ENCODE measurements at places on chromosomes 11 and 22.

DNA sequence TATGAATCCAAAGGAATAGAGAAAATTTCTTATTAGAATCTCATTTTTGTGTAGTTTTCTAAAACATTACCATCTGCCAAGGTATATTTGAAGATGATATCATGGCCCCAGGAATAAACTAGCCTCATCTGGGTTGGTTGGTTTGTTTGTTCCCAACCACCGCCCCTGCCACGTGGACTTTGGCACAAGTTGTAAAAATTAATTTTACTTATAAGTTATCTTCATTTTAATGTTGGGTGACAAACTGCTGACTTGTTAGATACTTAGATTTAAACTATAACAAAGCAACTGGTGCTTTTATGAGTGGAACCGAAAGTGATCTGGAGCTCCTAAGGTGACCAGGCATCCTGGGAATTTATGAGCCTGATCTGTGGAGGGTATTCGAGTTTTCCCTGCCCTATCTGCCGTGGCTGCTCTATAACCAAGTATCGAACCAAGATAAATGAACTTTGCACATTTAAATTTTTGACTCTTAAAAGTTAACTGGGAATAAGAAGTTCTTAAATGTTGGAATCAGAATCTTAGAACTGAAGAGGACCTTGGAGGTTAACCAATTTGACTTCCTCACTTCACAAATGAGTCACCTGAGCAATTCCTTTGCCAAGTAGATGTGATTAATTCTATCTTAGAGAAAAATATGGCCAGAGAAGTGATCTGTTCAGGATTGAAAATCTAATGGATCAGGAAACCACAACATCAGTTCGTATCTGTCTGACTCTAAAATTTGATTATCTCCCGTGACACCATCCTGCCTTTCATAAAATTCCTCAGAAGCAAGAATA lies 129.1 kb upstream of the ARHGAP42 start:
- no peak for DNase-seq

DNA sequence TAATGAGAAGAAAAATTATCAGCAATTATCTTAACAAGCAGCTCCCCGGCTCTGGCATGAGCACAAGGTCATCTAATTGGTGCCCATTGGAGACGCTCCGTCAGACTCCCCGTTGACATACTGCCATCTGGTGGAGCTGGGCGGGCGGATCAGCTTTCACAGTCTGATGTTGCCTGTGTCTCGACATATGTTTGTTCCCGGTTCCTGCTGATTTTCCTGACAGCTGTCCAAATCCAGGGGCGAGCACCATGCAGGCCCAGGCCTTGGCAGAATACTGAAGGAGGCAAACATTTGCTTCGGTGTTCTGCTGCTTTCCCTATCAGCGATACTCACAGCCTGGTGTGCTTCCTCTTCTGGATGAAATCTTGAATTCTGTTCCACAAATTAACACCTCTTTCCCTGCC lies 43.8 kb upstream of the BARX2 start:
- DNase-seq, result peak; percentile 26

GRCh38 chr11:12076840-12077534 lies 33.4 kb upstream of the MICAL2 start:
- DNase-seq, result no peak

DNA sequence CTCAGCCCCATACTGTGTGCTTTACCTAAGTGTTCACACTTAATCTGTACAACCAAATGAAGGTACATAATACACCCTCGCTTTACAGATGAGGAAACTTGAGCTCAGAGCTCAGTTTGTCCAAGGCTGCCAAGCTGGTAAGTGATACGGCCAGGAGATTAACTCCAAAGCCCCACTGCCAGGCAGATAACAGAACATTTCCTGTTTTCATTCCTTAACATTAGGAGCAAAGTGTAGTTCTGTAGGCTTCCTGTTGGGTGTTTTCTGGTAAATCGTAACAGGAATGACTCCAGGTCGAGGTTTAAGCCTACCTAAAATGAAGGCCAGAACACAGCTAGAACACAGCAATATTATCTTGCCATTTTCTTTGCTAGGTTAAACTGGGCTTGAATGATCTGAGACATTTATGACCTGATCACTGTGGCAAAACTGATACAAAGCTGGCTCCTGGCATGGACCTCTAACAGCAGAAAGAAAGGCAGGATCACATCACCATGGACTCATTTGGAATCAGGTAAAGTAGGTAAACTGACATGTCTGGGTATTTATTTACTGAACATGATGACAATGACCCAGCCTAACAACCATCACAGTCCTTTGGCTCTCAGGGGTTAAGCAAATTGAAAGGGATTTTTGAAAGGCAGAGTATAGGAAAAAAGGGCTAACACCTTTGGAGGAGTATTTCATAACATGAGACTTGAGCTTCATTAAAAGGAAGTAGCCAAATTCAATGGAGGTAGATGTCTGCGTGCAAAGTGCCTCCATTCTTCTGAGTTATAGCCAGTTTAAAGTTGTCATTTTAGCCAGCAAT lies 3.9 kb upstream of the NUP50 start:
- no peak for DNase-seq

DNA sequence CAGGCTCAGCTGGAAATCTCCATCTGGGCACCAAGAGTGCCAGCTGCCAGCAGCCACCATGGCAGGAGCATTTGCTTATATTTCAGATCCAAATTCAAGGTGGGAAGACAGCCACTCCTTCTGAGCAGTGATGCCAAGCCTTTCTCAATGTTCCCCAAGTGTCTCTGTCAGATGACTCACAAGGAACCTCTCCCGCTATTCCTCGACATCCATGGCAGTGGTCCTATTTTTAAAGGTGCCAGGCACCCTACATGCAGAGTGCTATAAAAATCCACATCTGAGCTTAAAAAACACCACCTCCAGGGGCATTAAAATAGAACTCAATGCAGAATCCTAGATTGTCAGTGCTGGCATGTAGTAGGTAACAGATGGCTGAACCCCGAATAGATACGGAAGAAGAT lies 112.1 kb downstream of the SLC1A2 start:
- DNase-seq, result no peak

DNA sequence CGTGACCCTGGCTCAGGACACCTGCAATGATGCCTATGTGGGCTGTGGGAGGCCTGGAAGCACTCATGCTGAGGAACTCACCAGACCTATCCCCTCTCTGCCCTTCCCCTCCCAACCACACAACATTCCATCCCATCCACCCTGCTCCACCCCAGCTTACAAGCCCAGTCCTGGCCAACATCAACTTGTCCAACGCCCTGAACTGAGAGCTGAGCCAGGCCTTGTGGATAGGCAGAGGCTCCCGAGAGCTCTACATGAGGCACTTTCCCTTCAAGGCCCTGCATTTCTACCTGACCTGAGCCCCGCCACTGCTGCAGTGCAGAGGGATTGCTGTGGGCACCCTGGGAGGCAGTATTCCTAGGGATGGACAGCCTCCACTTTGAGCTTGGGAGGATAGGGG lies 112.4 kb downstream of the PDE2A start:
- DNase-seq, result no peak

GRCh38 chr22:27461470-27461869 lies 340.1 kb downstream of the MN1 start:
- no peak for DNase-seq

GRCh38 chr11:14261066-14261465 lies 97.9 kb downstream of the RRAS2 start:
- no peak for DNase-seq

DNA sequence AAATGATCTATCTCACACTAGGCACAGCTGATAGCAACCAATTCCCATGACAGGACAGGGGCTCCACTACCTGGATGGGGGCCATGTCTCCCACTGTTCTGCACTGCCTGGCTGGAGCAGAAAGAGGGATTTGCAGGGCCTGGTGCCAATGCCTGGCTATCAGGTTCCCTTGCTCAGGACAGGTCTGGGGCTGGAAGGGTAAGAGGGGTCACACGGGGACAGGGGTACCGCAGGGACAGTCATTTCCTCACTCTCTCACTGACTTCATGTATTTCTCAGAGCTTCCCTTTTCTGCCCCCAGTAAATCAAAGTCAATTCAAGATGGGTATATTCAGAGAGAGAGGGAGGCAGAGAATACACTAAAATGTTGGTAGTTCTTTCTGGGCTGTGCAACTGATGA lies 119.1 kb upstream of the CSNK2A3 start:
- DNase-seq, result no peak

GRCh38 chr11:122439866-122440810 lies 215.4 kb upstream of the UBASH3B start:
- DNase-seq, result no peak

- DNase-seq, result no peak
These were observed 13.1 kb upstream of the LYVE1 start for GRCh38 chr11:10581481-10582019.

DNA sequence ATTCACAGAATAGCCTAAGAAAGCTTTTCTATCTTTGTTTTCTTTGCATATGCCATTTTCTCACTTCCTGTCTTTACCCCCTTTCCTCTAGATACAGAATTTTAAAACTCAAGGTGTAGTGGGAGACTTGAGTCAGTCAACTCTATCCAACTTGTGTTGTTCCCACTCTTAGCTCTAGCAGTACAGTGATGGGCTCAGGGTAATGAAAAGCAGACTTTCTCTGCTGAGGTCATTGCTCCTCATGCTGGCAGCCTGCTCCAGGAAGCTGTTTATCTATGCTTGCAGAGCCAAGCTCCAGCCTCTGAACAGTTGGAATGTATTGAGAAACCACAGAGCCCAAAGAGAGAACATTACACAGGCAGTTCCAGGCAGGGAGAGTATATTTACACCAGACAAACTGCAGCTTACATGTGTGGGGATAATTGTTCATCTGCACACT lies 68.1 kb downstream of the CSTPP1 start:
- peak; percentile 7 for DNase-seq

DNA sequence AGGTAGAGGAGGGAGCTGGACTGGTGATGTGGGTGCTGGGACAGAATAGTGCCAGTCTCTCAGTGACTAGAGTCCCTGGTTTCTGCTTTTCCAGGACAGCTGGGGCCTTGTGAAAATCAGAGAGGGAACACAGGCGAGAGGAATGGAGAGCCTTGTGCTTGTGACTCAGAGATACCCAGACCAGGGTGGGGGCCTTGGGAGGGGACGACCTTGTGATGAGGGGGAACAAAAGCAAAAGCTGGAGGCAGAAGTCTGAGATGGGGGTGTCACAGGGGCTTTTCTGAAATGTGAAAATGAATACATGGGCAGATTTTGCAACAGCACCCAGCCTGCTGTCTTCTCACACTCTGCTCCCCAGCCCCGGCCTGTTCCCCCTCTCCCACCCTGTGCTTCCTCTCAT lies 3.4 kb upstream of the NR1H3 start:
- DNase-seq, result no peak

GRCh38 chr22:50304528-50305392 lies 2.7 kb downstream of the PLXNB2 start:
- no peak for DNase-seq

DNA sequence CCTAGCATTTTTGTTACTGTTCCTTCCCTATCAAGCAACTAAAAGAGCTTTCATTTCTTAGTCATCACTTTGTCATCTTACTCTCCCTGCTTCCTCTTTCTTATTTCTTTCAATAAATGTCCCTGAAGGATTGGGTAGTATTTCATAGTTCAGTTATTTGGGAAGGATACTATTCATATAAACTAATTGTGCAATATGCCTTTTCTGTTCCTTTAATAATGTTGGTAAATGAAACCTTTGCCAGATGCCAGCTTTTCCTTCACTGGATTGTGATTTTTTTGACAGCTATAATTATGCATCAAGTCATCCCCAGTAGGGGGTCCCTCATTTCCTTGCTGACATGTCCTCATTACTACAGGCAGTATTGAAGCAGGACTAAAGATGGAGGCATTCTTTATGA lies 101.7 kb downstream of the ATM start:
- no peak for DNase-seq

- DNase-seq, result no peak
These were observed 798 bp downstream of the BCR start for GRCh38 chr22:23180893-23181720.

- DNase-seq, result peak; percentile 85
These were observed at the start of gene TRAF6 for GRCh38 chr11:36509694-36510593. Gene TRAF6, minus strand, starts transcription at chr11:36510272. Its CDS starts 8,757 bp downstream, at chr11:36501515.

- DNase-seq, result no peak
These were observed 71.0 kb downstream of the PAX6 start for GRCh38 chr11:31740131-31740530.

- no peak for DNase-seq
These were observed 1.1 kb downstream of the CREB3L1 start for GRCh38 chr11:46278387-46279125.

DNA sequence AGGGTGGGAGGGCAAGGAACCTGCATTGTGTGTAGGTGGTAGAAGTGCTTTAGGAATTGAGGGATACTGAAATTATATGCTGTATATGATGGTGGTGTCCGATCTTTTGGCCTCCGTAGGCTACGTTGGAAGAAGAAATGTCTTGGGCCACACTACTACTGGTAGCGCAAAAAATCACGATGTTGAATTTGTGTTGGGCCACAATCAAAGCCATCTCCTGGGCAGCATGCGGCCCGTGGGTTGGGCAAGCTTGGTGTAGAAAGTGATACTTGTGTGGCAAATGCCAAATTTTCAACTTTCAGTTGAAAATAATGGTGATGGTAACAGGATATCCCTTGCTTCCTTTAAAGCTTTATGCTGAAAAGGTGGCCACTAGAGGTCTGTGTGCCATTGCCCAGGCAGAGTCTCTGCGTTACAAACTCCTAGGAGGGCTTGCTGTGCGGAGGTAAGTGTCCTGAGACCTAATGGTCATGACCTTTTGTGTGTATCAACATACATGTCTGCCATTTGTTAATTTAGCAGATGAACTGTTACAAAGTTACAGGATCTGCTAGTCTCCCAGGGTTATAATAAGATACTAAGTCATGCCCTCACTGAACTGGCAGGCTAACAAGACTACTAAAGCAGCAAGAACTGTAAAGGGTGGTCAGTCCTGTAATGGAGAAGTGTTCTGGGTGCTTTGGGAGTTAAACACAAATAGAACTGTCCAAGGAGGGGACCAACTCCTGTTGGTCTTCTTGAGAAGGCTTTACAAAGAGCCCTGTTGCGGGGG lies 2.9 kb downstream of the RPS3 start:
- DNase-seq, result no peak

- no peak for DNase-seq
These were observed 2.1 kb upstream of the LRFN4 start for GRCh38 chr11:66854729-66855211.

All from thymus (tissue), 14 donors.